Small intestine (tissue), 16 donors: ENCODE measurements at places on chromosomes 2 and 18.

DNA sequence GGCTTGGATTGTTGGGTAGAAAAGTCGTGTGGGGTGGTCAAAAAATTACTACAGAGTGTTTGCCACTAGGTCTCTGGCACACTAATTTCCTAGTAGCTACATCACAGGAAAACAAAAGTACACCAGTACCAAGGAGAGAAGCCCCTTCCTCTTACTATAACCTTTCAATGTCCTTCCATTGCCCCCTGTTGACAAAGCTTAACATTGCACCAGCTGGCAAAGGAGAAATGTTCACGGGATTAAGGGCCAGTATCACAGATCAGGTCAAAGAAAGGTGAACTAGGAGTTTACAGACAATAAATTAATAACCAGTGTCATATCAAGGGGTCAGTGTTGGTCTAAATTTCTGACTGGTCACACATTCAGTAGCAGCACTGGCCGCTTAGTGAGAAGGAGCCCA, 1139.6 kb upstream of the FAM98A start:
- no peaks in the 10 kb centered on the region for H3K36me3 ChIP-seq
- no peak for DNase-seq
- H3K27ac ChIP-seq = no peak overlapping the region
- H3K27me3 ChIP-seq = no peaks in the 10 kb centered on the region

DNA sequence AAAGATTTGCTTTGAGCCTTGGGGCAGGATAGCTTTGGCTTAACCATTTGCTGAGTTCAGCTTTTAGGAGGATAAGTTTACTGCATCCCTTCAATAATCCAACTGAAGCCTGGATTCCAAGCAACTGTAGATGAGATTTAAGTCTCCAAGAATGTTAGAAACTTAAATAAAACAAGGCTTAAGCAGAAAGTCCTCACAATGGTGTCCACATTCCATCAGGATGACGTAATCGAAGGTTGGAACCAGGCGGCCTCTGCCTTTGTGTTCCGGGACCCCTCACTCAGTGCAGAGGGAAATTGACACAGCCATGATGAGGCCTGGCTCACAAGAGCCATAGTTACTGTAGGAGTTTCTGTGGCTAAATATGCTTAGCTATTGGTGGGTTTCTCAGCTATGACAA, 260.4 kb downstream of the LPIN1 start:
- H3K36me3 ChIP-seq = no peaks in the 10 kb centered on the region
- no peak for DNase-seq
- H3K4me3 ChIP-seq = no peak overlapping the region
- peaks cover 2% of the 10 kb centered on the region for H3K4me1 ChIP-seq

GRCh38 chr2:669323-669722, 7.9 kb downstream of the TMEM18 start:
- H3K36me3 ChIP-seq = peaks cover 8% of the 10 kb centered on the region
- no peak for DNase-seq
- H3K4me1 ChIP-seq = no peaks in the 10 kb centered on the region
- H3K27ac ChIP-seq = no peak overlapping the region
- H3K27me3 ChIP-seq = no peaks in the 10 kb centered on the region

DNA sequence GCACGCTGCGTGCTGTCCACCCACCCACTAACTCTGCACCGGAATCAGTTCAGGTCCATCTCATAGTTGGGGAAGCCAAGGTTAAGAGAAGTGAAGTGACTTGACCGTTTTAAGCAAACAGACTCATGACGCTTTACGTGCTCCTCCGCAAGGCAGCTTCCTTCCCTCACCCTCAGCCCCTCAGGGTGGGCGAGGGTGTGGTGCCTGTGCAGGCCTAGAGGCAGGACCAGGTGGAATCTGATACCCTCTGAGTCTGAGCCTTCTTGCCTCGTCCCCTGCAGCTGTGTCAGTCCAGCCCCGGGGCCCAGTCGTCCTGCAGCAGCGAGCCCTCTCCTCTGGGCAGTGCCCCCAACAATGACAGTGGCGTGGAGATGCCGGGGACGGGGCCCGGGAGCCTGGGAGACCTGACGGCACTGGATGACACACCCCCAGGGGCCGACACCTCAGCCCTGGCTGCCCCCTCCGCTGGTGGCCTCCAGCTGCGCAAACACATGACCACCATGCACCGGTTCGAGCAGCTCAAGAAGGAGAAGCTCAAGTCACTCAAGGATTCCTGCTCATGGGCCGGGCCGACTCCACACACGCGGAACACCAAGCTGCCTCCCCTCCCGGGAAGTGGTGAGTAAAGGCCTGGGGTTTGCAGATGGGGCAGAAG, 250.5 kb downstream of the GLI2 start:
- peaks cover 12% of the 10 kb centered on the region for H3K36me3 ChIP-seq
- H3K4me1 ChIP-seq = no peaks in the 10 kb centered on the region
- no peak overlapping the region for H3K4me3 ChIP-seq

GRCh38 chr2:216491793-216492596, 6.6 kb upstream of the RPL37A start:
- H3K4me1 ChIP-seq = no peaks in the 10 kb centered on the region
- no peaks in the 10 kb centered on the region for H3K27me3 ChIP-seq
- no peak overlapping the region for H3K27ac ChIP-seq
- no peaks in the 10 kb centered on the region for H3K36me3 ChIP-seq

GRCh38 chr2:59585655-59586054, 967.8 kb downstream of the BCL11A start:
- DNase-seq = peak; percentile 39
- no peak overlapping the region for H3K4me3 ChIP-seq
- peaks cover 5% of the 10 kb centered on the region for H3K4me1 ChIP-seq
- no peak overlapping the region for H3K27ac ChIP-seq
- H3K36me3 ChIP-seq = no peaks in the 10 kb centered on the region

- no peak overlapping the region for H3K27ac ChIP-seq
- no peaks in the 10 kb centered on the region for H3K36me3 ChIP-seq
- H3K4me3 ChIP-seq = no peak overlapping the region
- no peak for DNase-seq
Measured at GRCh38 chr18:29321561-29321960, 1144.6 kb upstream of the CDH2 start.

GRCh38 chr2:36255863-36256262, 99.7 kb upstream of the CRIM1 start:
- H3K36me3 ChIP-seq = no peaks in the 10 kb centered on the region
- H3K4me1 ChIP-seq = no peaks in the 10 kb centered on the region
- DNase-seq = no peak

DNA sequence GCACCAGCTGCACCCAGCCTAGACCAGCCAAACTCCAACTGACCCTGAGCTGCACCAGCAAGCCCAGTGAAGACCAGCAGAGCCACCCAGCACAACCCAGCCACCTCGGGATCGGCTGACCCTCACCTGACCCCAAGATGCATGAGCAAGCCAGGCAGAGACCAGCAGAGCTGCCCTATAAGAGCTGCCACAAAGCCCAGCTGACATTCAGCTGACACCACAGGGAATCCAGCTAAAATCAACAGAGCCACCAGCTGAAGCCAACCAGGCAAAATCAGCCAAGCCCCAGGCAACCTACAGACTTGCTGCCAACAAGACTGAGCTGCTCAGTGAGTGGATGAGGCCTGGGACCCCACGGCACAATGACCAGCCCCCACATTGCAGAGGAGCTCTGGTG, 54.6 kb downstream of the CYP27C1 start:
- no peaks in the 10 kb centered on the region for H3K27me3 ChIP-seq
- no peak for DNase-seq
- H3K4me1 ChIP-seq = no peaks in the 10 kb centered on the region
- no peak overlapping the region for H3K4me3 ChIP-seq
- H3K36me3 ChIP-seq = no peaks in the 10 kb centered on the region

DNA sequence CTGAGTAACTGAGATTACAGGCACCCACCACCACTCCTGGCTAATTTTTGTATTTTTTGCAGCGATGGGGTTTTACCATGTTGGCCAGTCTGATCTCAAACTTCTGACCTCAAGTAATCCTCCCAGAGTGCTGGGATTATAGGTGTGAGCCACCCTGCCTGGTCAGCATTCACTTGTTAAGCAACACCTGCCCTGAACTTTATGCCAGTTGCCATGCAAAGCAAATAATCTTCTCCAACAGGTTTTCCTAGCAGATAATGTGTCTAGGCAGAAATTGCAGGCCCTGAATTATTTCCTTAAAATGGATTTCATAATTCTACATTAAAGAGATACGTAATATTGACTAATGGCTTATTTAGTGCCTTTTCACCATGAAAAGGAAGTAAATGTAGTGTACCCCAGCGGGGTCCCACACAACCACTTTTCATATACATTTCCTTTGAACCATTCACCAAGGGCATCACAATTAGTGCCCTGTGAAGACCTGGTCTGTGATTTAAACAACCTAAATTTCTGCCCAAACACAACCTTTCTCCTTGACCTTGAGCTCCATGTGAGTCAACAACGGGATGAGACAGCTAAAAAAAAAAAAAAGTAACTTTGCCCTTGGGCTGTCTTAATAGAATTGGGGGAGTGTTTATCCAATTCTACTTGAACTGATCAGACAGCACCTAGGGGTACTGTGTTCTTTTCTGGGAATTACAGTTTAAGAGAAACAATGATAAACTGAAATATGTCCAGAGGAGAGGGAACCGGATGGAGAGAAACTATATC, 41.6 kb downstream of the EEF1B2 start:
- H3K27ac ChIP-seq = no peak overlapping the region
- no peak overlapping the region for H3K4me3 ChIP-seq

GRCh38 chr2:230969659-230970015, 26.3 kb upstream of the SPATA3 start:
- no peaks in the 10 kb centered on the region for H3K36me3 ChIP-seq
- H3K4me3 ChIP-seq = no peak overlapping the region
- no peak for DNase-seq
- no peaks in the 10 kb centered on the region for H3K27me3 ChIP-seq

DNA sequence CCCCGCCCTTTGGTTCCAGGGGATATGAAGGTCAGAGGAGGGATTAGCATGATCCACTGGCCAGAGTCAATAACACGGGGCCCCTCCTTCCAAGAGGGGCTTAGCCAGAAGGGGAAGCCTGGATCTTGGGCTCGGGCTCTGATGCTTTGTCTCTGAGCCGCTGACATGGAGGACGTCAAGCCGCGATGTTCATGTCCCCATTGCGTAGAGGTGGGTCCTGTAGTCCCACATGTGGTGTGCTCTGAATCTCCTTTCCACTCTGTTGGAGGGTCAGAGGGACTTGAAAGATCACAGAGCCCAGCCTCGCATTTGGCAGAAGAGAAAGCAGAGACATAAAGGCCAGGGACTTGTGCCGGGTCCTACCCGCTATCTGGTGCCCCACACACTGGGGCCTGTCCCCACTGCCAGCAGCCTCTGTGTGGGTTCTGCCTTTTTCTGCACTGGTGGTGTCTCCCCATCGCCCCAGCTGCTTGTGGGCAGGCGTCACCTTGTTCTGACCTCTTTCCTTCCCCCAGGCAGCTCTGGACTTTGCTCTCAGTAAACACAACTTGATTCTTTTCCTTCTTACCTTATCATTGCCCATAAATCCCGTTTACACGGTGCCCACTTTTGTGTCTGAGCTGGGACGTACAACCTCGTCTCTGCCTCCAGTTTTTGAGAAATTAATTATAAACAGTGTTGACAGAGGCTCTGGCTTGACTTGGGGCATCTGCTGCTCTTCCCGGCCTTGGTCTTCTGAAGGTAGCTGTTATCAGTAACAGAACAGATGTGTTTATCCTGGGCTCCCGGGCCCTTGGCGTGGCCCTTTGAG, 48.8 kb downstream of the SH3BP4 start:
- H3K36me3 ChIP-seq = peaks cover 2% of the 10 kb centered on the region
- peaks cover 11% of the 10 kb centered on the region for H3K4me1 ChIP-seq
- peak overlapping the region; percentile 24 for H3K27ac ChIP-seq
- peak; percentile 93 for DNase-seq

GRCh38 chr18:80033181-80034067, 810 bp upstream of the RBFA start:
- H3K36me3 ChIP-seq = peaks cover 12% of the 10 kb centered on the region
- no peaks in the 10 kb centered on the region for H3K27me3 ChIP-seq
- peak overlapping the region; percentile 80 for H3K27ac ChIP-seq

DNA sequence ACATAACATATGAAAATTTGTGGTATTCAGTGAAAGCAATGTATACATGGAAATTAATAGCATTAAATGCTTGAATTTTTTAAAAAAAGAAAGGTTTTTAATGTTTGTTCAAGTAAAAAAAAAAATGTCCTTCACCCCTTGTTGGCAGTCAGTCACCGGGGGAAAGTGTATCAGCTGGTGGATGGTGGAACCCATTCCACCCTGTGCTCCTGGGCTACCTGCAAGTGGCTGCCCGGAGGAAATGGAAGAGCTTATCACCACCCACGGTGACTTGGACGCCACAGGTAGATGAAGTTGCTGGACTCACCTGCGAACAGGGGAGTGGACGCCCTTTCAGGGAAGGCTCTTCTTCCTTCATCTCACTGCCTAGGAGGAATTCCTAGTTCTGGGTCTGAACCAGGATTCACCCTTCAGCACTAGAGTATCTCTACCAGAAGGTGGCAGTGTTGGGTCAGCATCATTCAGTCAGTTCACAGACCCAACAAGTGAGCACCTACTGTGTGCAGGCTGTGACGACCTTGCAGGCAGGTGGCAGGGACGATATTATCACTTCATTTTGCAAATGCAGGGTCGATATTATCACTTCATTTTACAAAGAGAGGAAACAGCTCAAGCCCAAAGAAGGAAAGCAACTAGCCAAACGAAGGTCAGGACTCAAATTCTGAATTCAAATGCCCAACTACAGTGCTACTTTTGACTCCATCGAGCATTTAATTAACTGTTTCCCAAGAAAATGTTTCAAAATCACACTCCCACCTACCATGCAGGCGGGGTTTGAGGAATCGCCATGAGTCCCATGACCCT, 35.8 kb downstream of the CIB4 start:
- H3K27me3 ChIP-seq = peaks cover 2% of the 10 kb centered on the region
- peaks cover 23% of the 10 kb centered on the region for H3K4me1 ChIP-seq
- H3K27ac ChIP-seq = no peak overlapping the region

- H3K36me3 ChIP-seq = no peaks in the 10 kb centered on the region
- H3K27ac ChIP-seq = no peak overlapping the region
- DNase-seq = no peak
- no peaks in the 10 kb centered on the region for H3K27me3 ChIP-seq
- peaks cover 2% of the 10 kb centered on the region for H3K4me1 ChIP-seq
Measured at GRCh38 chr2:127347734-127348392, 39.9 kb downstream of the MAP3K2 start.

- no peak for DNase-seq
- H3K4me3 ChIP-seq = no peak overlapping the region
- no peaks in the 10 kb centered on the region for H3K4me1 ChIP-seq
- no peaks in the 10 kb centered on the region for H3K27me3 ChIP-seq
- no peaks in the 10 kb centered on the region for H3K36me3 ChIP-seq
- H3K27ac ChIP-seq = no peak overlapping the region
Measured at GRCh38 chr2:99672766-99673350, 183.0 kb upstream of the REV1 start.

DNA sequence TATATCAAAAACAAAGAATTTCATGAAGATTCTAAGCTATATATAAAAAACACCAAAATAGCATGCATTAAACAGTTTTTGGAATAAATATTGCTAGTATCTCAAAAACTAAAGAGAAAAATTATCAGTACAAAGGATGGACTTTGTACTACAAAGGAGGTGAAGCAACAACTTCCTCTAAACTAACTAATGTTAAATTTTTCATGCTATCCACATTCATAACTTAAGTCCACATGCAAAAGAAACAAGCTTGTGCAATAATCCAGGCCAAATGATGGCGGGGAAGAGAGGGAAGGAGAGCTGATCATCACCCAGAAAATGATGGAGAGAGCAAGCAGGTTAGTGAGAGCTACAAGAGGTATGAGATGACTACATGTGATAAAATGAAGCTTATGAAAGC, 70.1 kb downstream of the KIDINS220 start:
- H3K27me3 ChIP-seq = no peaks in the 10 kb centered on the region
- DNase-seq = peak; percentile 42
- no peak overlapping the region for H3K4me3 ChIP-seq
